Activated effector memory CD4-positive, alpha-beta T cell treated with Interleukin-2 at 50 U/mL for 16 hours (primary cell): ENCODE measurements at places on chromosomes 7 and 10.

DNA sequence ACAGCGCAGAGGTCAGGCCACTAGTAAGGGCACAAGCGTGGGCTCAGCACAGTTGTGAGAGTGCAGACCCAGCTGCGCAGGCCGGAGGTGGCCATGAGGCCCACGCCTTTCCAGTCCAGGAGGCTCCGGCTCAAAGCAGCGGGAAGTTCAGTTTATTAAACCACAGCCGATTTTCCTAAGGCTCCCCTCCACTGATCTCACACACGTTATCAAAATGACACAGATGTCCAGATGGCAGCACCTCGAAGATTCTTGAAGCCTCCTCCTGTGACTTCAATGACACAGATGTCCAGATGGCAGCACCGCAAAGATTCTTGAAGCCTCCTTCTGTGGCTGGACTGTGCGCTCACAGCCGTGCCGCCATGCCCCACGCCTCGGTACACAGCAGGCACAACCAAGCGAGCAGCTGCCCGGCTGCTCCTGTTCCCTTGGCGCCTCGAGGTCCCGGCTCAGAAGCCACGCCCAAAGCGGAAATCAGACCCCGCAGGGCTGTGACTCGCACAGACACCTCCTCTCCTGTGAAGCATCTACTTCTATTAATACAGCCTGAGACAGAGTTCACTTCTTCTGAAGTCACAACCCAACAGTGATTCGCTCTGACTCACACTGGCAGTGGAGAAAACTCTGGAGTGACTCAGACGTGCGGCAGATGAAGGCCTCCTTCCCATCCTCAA is 122.7 kb downstream of the MAD1L1 start:
- DNase-seq = no peak

- DNase-seq = peak; percentile 41
Observed at GRCh38 chr10:44878706-44879530, 32.2 kb upstream of the TMEM72 start.

GRCh38 chr7:127831318-127832219 is 179.6 kb downstream of the SND1 start:
- no peak for DNase-seq

- no peak for DNase-seq
Observed at GRCh38 chr7:2661096-2661449, 26.9 kb upstream of the AMZ1 start.
